ENCODE measurements at places on chromosomes 3 and 15.

- DNase-seq = no peak
Observed at GRCh38 chr3:115347737-115348136, 200.6 kb upstream of the ZBTB20 start.

GRCh38 chr3:66098436-66098835 lies 59.7 kb upstream of the MAGI1 start:
- DNase-seq = no peak

- DNase-seq = peak; percentile 71
Observed at GRCh38 chr3:33131331-33132018, 17.7 kb downstream of the CRTAP start.

- no peak for DNase-seq
Observed at GRCh38 chr15:55893852-55894251, 99.6 kb downstream of the NEDD4 start.

GRCh38 chr3:161403251-161403650 lies 31.9 kb upstream of the SPTSSB start:
- no peak for DNase-seq

DNA sequence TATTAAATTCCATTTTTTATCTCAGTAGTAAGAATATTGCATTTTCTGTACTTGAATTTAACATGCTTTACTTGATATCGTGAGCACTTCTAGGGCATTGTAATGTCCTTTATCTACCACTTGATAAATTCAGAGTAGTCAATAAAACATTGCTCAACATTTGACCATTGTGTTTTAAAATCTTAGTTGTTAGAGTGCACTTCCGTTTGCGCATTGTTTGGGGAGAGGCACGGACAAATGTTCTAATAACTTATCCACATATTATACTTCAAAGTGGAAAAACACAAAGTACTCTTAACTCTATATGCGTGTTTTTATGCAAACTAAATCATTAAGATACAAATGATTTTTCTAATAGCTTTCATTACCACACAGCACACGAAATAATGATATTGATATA lies 419 bp downstream of the FAM227B start:
- DNase-seq = no peak

DNA sequence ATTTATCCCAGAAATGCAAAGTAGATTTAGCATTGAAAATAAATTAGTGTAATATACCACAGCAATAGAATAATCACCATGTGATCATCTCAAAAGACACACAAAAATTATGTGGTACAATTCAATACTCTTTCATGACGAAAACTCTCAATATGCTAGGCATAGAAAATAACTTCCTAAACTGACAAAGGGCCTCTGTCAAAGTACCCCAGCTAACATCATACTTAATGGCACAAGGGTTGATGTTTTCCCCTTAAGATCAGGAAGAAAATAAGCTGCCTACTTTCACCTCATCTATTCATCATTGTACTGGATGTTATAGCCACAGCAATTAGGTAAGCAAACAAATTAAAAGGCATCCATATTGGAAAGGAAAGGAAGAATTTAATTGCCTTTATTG lies 22.7 kb upstream of the NIPA2 start:
- no peak for DNase-seq

Measured in HT-29 (cell line).